ENCODE measurements at places on chromosomes 2 and 18.

DNA sequence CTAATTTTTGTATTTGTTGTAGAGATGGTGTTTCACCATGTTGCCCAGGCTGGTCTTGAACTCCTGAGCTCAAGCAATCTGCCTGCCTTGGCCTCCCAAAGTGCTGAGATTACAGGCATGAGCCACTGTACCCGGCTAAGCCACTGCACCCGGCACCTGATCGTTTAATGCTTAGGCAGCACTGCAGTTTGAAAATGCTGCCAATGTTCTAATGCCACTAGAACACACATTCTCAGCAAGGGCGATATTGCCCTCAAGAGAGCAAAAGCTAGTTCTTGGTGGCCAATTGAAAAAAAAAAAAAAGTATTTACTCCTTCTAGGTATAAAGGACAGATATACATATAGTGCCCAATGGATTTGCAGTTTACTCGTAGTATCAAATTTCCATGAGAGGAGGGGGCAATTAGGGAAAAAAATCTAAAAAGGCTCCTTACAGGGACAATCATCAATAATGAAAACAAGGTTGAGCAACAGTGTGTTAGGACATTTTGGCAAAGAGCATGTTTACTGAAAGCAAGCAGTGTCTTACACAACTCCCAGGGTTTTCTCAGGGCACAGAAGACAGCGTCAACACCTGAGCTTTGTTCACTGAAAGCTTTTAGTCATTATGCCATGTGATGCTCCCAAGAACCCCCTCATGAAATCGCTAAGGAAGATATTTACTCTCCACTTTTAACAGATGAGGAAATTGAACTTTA, 199.9 kb upstream of the PKDCC start:
- DNase-seq = no peak

- DNase-seq = peak; percentile 83
These were observed at the start of the genes BABAM2 and RBKS for GRCh38 chr2:27890146-27890923. Gene BABAM2, plus strand, starts transcription at chr2:27890729. Its CDS starts 3,828 bp downstream, at chr2:27894557. Gene RBKS, minus strand, starts transcription at chr2:27890387. Its CDS starts 42 bp downstream, at chr2:27890345.

DNA sequence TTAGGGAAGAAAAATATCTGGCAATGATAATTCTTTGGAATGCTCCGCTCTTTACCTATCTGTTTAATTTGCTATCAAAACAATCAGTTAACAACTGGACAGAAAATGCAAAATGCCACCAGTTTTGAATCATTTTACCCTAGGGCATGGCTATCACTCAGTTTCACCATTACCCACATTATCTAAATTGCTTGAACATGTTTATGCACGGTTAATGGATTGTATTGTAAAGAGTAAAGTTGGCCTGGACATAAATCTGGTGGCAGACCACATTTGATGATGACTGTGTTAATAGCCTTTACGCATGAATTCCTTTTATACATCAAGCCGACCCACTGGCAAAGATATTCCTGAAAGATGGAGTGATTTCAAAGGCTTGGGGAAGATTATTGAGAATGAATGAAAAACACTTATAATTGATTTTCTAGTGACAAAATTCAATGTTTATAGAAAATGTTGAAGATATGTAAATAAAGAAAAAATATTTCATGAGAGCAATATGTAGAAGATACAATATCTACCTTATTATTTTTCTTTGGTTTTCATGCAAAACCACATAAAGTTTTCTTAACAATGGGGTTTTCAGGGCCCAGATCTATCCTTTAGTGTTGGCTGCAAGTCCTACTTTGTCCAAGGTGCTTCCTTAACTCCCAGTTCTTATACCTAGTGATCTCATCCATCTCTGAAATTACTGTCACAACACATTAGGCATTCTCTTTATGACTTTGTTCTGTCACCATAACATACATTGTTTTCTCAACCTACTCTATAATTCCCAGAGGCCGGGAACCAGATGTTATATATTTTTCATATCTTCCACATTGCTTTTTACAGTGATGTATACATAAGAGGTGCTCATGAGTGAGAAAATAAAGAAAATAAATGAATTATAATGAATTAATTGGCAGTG, 265.1 kb downstream of the RIT2 start:
- DNase-seq = no peak

DNA sequence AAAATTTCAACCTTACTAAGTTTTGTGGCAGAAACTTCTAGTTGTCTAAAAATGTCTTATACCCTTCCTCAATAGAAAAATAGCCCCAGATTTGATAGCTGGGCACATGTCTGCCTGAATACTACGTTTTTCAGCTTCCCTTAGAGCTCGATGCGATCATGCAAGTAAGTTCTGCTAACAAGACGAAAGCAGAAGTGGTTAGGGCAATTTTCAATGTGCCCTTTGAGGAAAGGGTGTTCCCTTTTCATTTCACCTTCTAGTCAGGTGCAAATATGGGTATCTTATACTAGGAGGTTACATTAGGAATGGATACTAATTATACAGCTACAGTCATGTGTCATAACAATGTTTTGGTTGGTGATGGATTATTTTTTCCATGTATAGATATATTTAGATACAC, 1572.1 kb upstream of the LRRTM1 start:
- DNase-seq = no peak

- DNase-seq = no peak
These were observed 223.4 kb downstream of the NCKAP5 start for GRCh38 chr2:133344849-133345248.
